CD4-positive, alpha-beta memory T cell (primary cell): ENCODE measurements at places on chromosomes 3 and 15. TPM values are rescaled to one million over a fixed set of nuclear protein-coding genes. Genes with fewer than 3 reads are reported as not detected.

- no peak overlapping the region for H3K4me3 ChIP-seq
- no peak for DNase-seq
- H3K27ac ChIP-seq, result no peak overlapping the region
- no peaks in the 10 kb centered on the region for H3K36me3 ChIP-seq
- H3K27me3 ChIP-seq, result no peaks in the 10 kb centered on the region
Observed at GRCh38 chr3:149610351-149611105, 47.3 kb downstream of the WWTR1 start.

DNA sequence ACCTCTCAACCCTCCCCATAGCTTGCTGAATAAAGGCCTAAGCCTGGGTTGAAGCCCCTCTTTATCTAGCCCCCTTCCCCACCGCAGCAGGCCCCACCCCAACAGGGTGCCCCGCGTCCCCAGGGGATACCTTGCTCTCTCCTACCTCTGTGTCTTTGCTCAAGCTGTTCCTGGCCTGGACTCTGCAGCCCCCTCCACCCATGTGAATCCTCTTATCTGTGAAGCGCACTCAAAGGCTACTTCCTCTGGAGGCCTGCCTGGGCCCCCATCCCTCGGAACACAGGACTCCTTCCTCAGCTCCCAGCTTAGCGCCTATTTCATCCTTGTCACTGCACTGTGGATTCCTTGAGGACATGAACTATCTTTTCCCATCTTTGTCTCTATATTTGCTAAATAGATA lies 61.4 kb upstream of the HERC1 start:
- no peaks in the 10 kb centered on the region for H3K36me3 ChIP-seq
- H3K4me1 ChIP-seq, result peaks cover 67% of the 10 kb centered on the region
- no peak overlapping the region for H3K4me3 ChIP-seq
- no peak overlapping the region for H3K27ac ChIP-seq
- no peaks in the 10 kb centered on the region for H3K27me3 ChIP-seq

DNA sequence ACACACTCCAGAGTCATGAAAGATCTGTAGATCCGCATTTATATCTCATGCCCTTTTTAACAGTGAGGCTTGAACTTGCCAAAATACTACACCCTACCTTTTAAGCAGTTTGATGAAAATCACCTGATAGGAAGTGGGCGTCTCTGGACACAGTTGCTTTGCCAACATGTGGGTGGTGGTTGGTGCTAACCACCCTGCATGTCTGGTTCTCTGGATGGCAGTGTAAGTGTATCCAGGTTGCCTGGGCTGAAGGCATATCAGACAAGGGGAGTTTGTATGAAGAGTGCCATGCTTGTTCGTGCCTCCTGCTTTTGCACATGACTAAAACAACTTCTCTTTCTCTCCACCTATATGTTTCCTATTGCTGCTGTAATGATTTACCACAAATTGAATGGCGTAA lies 159.6 kb downstream of the GHSR start:
- no peak overlapping the region for H3K4me3 ChIP-seq
- H3K4me1 ChIP-seq, result no peaks in the 10 kb centered on the region
- no peak overlapping the region for H3K27ac ChIP-seq

- no peak overlapping the region for H3K27ac ChIP-seq
- no peak overlapping the region for H3K4me3 ChIP-seq
Observed at GRCh38 chr3:151282921-151283320, 4.6 kb upstream of the P2RY14 start.

DNA sequence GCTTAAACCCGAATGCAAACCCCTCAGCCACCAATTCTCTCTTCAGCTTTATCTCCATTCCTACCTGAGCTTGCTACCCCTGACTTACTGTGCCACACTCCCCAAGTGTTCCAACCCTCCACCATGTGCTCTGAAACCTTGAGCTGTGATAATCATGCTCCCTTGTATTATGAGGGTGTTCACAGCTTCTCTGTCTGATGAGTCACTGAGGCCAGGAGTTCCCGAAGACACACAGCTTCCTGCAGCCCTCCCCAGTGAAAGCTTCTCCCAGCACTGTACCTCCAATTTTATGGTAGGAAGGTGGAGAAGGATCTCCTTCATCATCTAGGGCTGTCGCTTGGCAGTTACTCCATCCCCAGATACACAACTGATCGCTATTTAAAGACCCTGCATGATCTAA lies 24.9 kb downstream of the STAC start:
- H3K36me3 ChIP-seq, result no peaks in the 10 kb centered on the region
- DNase-seq, result no peak
- H3K4me3 ChIP-seq, result no peak overlapping the region
- no peaks in the 10 kb centered on the region for H3K27me3 ChIP-seq
- H3K4me1 ChIP-seq, result no peaks in the 10 kb centered on the region

DNA sequence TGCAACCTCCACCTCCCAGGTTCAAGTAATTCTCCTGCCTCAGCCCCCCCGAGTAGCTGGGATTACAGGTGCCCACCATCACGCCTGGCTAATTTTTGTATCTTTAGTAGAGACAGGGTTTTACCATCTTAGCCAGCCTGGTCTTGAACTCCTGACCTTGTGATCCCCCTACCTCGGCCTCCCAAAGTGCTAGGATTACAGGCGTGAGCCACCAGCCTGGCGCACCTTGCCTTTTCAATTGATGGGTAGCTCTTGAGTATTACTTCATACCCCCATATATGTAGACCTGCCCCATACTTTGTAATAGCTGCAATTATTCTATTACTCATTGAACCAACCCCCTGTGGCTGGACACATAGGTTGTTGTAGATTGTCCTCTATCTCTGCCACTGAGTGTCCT lies 101.3 kb downstream of the LRRK1 start:
- no peaks in the 10 kb centered on the region for H3K36me3 ChIP-seq
- H3K27ac ChIP-seq, result no peak overlapping the region
- no peaks in the 10 kb centered on the region for H3K4me1 ChIP-seq
- DNase-seq, result no peak
- H3K27me3 ChIP-seq, result no peaks in the 10 kb centered on the region

DNA sequence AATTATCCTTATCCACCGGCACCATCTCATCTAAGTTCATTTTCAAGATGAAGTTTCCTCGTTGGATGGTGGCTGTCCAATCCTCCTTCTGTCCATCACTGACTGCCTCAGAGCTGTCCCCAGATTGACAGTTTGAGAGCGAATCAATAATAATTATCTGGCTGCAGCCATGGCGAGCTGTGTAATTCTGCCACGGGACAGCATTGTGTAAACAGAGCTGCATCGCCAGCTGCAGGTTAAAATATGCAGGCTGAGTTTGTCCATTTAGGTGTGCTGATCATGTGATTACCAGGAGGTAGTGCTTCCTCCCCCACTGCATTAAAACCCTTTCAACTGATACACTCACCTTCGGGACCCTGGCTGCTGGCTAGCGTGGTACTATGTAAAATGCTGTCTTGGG lies 461.9 kb upstream of the ONECUT1 start:
- no peaks in the 10 kb centered on the region for H3K36me3 ChIP-seq
- no peaks in the 10 kb centered on the region for H3K4me1 ChIP-seq
- no peak overlapping the region for H3K4me3 ChIP-seq
- no peak overlapping the region for H3K27ac ChIP-seq
- H3K27me3 ChIP-seq, result no peaks in the 10 kb centered on the region

GRCh38 chr3:49601358-49602048 lies 47.2 kb downstream of the BSN start:
- H3K4me1 ChIP-seq, result peaks cover 18% of the 10 kb centered on the region
- no peaks in the 10 kb centered on the region for H3K27me3 ChIP-seq
- no peak overlapping the region for H3K4me3 ChIP-seq
- no peak overlapping the region for H3K27ac ChIP-seq
- no peak for DNase-seq

DNA sequence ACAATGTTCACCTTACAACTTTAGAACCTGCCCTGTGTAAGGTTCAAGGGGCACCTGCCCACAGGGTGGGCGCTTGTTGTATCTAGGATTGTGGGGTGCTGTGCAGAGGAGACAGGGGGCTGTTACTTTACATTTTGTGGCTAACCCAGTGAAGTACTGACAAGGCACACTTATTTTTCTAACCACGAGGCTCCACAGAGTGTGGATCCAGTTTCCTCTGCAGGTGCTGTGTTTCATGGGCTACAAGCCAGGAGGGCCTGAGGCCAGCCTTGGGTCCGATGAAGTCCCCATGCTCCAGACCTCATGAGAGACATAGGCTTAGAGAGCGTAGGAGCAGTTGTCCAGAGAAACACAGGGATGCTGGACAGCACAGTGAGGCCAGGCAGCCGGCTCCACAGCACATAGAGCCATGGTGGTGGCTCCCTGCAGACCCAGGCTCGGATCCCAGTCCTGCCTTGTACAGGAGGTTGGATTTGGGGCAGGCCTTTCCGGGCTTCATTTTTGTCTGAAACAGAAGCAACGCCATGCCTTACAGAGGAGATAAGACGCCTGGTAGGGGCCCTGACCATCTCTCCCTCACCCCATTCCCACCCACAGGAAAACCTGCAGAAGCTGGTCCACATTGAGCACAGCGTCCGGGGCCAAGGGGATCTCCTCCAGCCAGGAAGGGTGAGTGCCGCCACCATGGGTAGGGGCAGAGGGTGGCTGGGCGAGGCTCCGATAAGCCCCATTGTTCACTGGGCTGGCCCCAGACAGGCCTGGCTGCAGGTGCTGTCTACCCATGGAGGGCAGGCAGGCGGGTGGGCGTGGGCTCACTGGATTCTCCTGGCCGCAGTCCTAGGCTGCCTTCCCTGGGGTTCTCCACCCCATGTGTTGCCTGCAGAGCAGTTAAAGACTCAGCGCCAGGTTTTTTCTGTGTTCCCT lies 40.1 kb upstream of the NR2C2 start:
- no peaks in the 10 kb centered on the region for H3K27me3 ChIP-seq
- H3K36me3 ChIP-seq, result no peaks in the 10 kb centered on the region
- no peaks in the 10 kb centered on the region for H3K4me1 ChIP-seq

- peaks cover 9% of the 10 kb centered on the region for H3K4me1 ChIP-seq
- no peaks in the 10 kb centered on the region for H3K36me3 ChIP-seq
- H3K4me3 ChIP-seq, result no peak overlapping the region
- H3K27ac ChIP-seq, result no peak overlapping the region
- no peak for DNase-seq
Observed at GRCh38 chr15:65423976-65424679, 1.4 kb upstream of the IGDCC4 start.

GRCh38 chr3:68740087-68740486 lies 192.3 kb downstream of the TAFA4 start:
- no peaks in the 10 kb centered on the region for H3K27me3 ChIP-seq
- no peak overlapping the region for H3K4me3 ChIP-seq
- DNase-seq, result no peak
- H3K27ac ChIP-seq, result no peak overlapping the region
- no peaks in the 10 kb centered on the region for H3K4me1 ChIP-seq

The UBE2E2 gene
- total RNA-seq, result 2.9 TPM

The SMCO1 gene
- total RNA-seq, result not detected

DNA sequence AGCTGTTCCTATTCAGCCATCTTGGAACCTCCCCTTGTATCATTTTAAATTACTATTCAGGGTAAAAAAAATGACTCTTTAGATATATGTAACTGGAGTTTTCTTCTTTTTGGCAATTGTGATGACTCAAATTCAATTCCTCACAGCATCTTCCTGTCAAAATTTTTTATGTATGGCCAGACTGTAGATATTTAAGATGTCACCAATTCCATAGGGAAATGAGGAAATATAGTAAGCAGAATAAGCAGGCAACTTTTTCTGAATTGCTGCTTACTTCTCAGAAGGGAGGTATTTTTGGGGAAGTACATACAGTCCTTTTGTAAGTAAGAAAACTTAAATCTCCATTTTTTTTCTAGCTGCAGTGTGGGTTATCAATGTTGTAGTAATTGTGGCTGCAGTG lies 28.8 kb downstream of the EAF2 start:
- H3K36me3 ChIP-seq, result no peaks in the 10 kb centered on the region
- H3K4me1 ChIP-seq, result no peaks in the 10 kb centered on the region
- no peaks in the 10 kb centered on the region for H3K27me3 ChIP-seq
- no peak for DNase-seq
- H3K27ac ChIP-seq, result no peak overlapping the region

The SEMA7A gene
- total RNA-seq, result 1.9 TPM

DNA sequence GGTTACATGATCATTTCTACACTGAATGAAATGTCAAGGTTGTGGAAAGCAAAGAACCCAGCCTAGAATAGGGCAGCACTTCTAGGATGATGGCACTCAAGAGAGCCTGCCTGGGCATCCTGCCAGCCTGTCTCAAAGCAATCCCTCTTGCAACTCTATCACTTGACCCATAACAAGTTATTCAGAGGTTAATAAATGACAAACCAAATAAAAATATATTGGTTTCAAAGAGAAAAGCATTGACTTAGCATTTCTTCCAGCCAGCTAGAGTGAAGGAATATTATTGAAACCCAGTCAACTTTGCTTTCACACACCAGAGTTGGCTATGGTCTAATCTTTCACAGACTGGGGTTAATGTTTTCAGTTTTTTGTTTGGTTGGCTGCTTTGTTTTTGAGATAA lies 214.6 kb upstream of the UBE2E2 start:
- no peaks in the 10 kb centered on the region for H3K4me1 ChIP-seq
- H3K27me3 ChIP-seq, result no peaks in the 10 kb centered on the region
- H3K4me3 ChIP-seq, result no peak overlapping the region
- DNase-seq, result no peak
- no peak overlapping the region for H3K27ac ChIP-seq
- no peaks in the 10 kb centered on the region for H3K36me3 ChIP-seq

The XIRP1 gene
- total RNA-seq, result not detected

The MBNL1 gene
- total RNA-seq, result 430 TPM

The RASGRP1 gene
- total RNA-seq, result 125 TPM

GRCh38 chr3:48268936-48269561 lies 28.1 kb downstream of the ZNF589 start:
- peak; percentile 10 for DNase-seq
- peak overlapping the region; percentile 53 for H3K27ac ChIP-seq
- H3K4me1 ChIP-seq, result peaks cover 25% of the 10 kb centered on the region
- H3K27me3 ChIP-seq, result no peaks in the 10 kb centered on the region
- H3K36me3 ChIP-seq, result peaks cover 5% of the 10 kb centered on the region
- peak overlapping the region; percentile 30 for H3K4me3 ChIP-seq

DNA sequence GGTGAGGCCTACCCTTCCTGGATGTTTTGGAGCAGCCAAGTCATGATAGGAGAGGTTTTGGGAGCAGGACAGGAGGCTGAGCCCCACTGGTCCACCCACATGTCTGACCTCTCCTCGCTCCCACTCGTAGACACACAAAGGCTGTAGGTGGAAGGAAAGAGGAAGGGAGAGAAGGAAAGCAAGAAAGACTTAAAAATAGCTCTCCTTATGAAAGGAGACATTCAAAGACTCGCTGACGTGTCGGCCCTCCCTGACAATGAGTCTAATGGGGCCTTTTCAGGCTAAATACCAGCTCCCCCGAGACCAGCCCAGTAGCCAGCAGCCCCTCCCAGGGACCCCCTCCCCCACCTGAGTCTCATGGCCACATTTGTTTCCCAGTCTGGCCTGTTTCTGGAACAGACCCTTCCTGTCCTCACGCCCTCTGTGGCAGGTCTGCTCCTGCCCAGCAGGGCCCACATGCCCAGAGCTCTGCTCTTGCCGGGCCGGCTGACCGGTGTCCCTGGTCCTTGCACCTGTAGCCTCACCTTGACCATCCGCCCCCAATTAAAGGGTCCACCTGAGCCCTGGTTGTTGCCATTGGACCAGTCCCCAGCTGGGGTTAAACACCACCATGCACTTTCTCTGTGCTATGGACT lies 49.3 kb downstream of the FGD5 start:
- DNase-seq, result no peak
- no peaks in the 10 kb centered on the region for H3K4me1 ChIP-seq
- H3K4me3 ChIP-seq, result no peak overlapping the region
- no peak overlapping the region for H3K27ac ChIP-seq
- H3K27me3 ChIP-seq, result no peaks in the 10 kb centered on the region
